AG10803 (cell line): ENCODE measurements at places on chromosomes 2 and 18.

DNA sequence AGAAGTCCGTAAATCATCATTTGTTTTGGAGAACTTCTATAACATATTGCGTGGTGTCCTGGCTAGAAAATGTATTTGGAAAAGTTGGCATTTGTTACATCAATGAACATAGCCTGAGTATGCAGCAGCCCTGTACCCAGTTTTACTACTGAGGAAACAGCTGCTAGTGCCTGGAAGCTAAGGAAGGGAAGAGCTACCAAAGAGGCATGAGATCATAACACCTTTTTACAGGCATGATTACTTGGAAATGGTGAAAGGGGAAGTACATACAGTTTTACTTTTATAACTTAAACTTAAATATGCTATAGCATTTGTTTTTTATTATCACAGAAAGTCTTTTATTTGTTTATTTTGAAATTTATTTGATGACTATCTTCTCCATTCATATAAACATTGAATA lies 128.4 kb upstream of the MC4R start:
- DNase-seq = no peak

- DNase-seq = no peak
These were observed 3.0 kb upstream of the OTX1 start for GRCh38 chr2:63047321-63048279.

- peak; percentile 22 for DNase-seq
These were observed 290.8 kb downstream of the PRKCE start for GRCh38 chr2:45942237-45942738.

- no peak for DNase-seq
These were observed 6.1 kb downstream of the MPV17 start for GRCh38 chr2:27316655-27317412.

GRCh38 chr18:48616484-48617255 lies 77.8 kb downstream of the CTIF start:
- DNase-seq = peak; percentile 34

GRCh38 chr2:13601506-13601905 lies 884.8 kb downstream of the TRIB2 start:
- no peak for DNase-seq

- peak; percentile 86 for DNase-seq
These were observed 66.7 kb upstream of the RMDN2 start for GRCh38 chr2:37858400-37858711.

- DNase-seq = no peak
These were observed 402.6 kb upstream of the ZEB2 start for GRCh38 chr2:144922519-144922918.

GRCh38 chr2:62224976-62225375 lies 29.1 kb downstream of the B3GNT2 start:
- no peak for DNase-seq

GRCh38 chr18:55543130-55543704 lies 44.8 kb downstream of the TCF4 start:
- no peak for DNase-seq

GRCh38 chr2:175804122-175804521 lies 197.9 kb downstream of the LNPK start:
- DNase-seq = no peak

- no peak for DNase-seq
These were observed 21.7 kb downstream of the IGFBP5 start for GRCh38 chr2:216673609-216674008.

DNA sequence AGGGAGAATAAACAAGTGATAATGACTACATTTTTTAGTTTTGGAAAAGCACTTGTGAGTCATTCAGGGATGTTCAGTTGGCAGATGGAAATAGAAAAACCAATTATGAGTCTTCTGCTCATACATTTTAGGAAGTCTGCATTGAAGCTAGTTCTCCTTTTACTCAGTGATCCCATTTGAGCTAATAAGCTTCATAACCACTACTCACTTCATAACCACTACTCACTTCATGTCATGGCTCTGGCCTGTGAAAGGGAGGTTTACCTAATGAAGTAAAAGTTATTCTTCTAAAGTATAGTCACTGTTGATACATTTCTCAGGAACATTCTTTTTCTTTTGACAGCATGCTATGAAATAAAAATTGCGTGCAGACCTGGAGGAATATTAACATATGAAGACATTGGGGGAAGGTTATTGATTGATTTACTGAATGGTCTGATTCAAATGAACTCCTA lies 948.7 kb downstream of the TSN start:
- DNase-seq = peak; percentile 3

- peak; percentile 8 for DNase-seq
These were observed 74.2 kb upstream of the LAPTM4A start for GRCh38 chr2:20125616-20126015.

- DNase-seq = no peak
These were observed 157.6 kb downstream of the LPIN1 start for GRCh38 chr2:11904029-11904428.

DNA sequence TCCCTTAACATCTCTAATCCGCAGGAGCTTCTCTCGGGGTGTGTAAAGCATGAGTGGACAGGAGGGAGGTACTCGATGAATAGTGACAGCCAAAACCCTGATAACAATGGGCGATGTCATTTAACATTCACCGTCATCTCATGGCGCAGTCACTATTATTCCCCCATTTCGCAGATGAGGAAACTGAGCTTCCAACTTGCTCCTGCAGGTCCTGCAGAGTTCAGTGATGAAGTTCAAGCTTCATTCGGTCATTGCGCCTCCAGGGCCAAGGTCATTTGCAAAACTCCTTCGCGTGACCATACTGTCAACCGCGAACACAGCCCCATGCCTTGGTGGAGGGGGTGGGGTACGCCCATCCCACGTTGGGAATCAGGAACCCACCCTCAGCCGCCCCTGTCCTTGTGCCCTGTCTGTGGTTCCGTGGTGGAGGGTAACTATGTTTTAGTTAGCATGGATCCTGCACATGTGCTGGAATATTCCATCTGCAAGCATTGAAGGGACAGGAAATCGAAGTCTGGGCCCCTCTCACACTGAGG lies 215.5 kb downstream of the TFCP2L1 start:
- DNase-seq = no peak

GRCh38 chr2:119240311-119241204 lies 16.9 kb downstream of the STEAP3 start:
- peak; percentile 75 for DNase-seq

- DNase-seq = no peak
These were observed 54.5 kb downstream of the RASGRP3 start for GRCh38 chr2:33530690-33531548.

GRCh38 chr2:96156926-96157648 lies 11.8 kb upstream of the DUSP2 start:
- no peak for DNase-seq

GRCh38 chr2:39141334-39142271 lies 20.8 kb upstream of the SOS1 start:
- peak; percentile 57 for DNase-seq

GRCh38 chr2:102042196-102043081 lies 50.7 kb downstream of the IL1R2 start:
- no peak for DNase-seq

GRCh38 chr18:79496978-79497637 lies 101.4 kb downstream of the NFATC1 start:
- DNase-seq = peak; percentile 79

- DNase-seq = no peak
These were observed 6.5 kb upstream of the MTERF4 start for GRCh38 chr2:241108271-241109209.

DNA sequence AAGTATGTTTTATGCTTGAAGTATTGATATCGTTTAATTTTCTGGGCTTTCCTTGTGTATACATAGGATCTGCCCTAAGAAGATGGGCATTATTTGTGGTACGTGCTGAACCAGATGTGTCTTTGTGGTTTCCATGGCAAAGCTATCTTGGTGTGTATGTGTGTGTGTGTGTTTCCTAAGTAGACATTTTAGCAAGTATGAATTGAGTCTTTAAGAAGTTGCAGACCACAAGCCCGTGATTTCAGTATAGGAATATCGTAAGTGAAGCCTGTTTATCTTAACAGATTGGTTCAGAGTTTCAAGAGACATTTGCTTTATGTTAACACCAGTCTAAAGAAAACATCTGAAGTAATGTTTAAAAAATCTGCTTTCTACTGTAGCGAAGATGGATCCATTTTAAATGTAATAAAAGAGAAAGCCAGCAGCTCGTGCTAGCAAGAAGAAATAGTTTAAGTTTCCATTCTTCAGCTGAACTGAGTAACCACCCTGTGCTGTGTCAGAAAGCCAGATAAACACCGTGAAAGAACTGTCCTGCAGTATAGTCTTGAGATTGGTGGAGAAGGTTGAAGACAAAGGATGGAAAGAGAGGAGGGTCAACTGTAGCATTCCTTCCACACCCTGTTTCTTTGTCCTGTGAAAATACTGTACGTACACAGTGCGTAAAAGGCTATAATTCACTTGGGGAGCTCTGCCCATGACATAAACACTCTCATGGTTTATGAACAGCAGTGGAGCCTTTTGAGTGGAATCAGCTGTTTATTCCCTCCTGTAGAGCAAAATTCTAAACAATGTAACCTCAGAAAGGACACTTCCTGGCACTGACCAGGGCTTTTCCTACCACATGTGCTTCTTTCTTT lies 91.9 kb upstream of the FOSL2 start:
- peak; percentile 94 for DNase-seq

- DNase-seq = no peak
These were observed 32.2 kb upstream of the ZFP36L2 start for GRCh38 chr2:43258547-43259156.

DNA sequence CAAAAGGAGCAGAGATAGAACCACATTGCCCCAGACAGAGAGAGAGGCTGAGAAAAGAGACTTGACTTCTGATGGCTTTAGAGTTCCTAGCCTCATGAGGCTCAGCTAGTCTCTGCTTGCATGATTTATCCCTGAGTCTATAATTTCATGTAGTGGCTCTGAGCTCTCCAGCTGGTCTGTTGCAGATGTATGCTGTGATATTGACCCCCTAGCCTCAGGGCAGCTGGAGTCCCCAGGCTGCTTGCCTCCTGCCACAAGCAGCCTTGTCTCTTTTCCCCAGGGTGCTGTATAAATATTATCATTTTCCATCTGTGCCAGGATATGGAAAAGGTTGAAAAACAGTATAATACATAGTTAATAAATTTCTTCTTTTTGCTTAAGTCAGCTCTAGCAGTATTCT lies 467.6 kb upstream of the CWC22 start:
- no peak for DNase-seq

- no peak for DNase-seq
These were observed 9.4 kb upstream of the IL1RL1 start for GRCh38 chr2:102301867-102302362.

DNA sequence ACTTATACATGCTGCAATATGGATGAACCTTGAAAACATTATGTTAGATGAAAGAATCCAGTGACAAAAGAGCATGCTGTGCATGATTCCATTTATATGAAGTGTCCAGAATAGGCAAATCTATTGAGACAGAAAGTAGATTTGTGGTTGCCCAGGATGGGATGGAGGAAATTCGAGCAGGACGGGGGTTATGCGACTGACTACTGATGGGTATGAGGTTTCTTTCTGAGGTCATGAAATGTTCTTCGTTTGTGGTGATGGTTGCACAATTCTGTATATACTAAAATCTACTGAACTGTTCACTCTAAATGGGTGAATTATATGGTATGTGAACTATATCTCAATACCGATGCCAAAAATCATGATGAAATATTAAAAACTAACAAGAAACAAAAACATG lies 18.9 kb upstream of the MTERF4 start:
- DNase-seq = no peak

DNA sequence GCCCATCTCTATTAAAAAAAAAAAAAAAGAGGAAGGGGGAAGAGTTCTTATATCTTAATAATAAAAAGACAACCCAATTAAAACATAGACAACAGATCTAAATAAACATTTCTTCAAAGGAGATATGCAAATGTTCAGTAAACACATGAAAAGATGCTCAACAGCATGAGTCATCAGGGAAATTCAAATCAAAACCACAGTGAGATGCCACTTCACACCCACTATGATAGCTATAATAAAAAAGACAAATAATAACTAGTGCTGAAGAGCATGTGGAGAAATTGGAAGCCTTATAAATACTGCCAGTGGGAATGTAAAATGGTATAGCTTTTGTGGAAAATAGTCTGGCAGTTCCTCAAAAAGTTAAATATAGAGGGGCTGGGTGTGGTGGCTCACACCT lies 61.5 kb upstream of the CYP20A1 start:
- DNase-seq = peak; percentile 15

- DNase-seq = no peak
These were observed 325.3 kb upstream of the SMIM21 start for GRCh38 chr18:75752740-75753263.

GRCh38 chr18:45416168-45416567 lies 199.1 kb upstream of the SLC14A2 start:
- no peak for DNase-seq

GRCh38 chr2:8357738-8358518 lies 323.9 kb upstream of the ID2 start:
- no peak for DNase-seq

DNA sequence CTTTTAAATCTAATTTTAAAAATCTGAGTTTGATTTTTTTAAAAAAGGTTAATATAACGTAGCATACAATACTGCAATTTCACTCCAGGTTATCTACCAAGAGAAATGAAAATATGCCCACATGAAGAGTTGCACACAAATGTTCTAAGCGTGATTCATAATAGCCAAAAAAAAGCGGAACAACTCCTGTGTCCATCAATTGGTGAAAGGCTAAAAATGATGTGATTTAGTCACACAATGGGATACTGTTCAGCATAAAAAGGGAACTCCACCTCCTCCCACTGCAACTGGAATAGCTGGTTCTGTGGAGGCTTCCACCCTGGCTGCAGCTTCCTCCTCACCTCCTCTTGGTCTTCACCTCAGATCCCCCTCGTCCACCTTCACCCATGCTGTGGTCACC lies 132.8 kb downstream of the PIK3C3 start:
- DNase-seq = no peak

DNA sequence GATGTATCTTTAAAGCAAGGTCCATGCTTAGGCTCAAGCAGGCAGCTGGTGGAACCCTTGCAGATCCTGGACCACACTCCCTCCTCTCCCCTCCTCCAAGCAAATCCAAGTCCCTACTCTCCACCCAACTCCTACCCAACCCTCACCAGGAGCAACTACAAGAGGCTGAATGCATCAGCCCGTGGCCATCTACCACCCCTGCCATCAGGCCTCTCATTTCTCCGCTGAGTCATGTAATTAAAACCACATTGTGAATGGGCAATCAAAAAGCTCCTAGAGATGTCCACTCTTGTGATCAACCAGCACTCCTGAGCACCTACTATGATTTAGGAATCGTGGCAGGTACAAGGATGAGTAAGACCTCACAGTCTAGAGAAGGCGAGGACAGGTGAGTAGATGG lies 142.2 kb upstream of the CAPN13 start:
- peak; percentile 6 for DNase-seq

DNA sequence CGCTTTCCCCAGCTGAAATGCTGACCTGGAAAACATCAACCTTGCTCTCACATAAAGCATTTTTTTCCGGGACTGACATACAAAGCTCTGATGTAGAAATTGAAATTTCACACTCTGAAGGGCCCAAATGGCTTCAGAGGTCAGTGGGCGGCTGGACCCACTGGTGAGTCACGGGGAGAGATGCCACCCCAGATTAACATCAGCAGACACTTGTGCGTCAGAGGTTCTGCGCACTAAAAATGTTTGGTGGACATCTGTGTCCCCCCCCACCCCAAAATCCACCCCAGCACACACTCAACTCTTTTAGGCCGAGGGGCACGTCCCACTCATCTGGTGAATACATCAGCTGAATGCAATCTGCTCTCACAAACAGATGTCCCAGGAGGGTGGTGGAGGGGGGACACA lies 208.9 kb downstream of the ASB1 start:
- peak; percentile 84 for DNase-seq

- no peak for DNase-seq
These were observed 98.2 kb upstream of the STK39 start for GRCh38 chr2:168345601-168346000.

GRCh38 chr2:220837226-220837625 lies 734.9 kb downstream of the EPHA4 start:
- no peak for DNase-seq

- peak; percentile 58 for DNase-seq
These were observed 40.0 kb downstream of the ICA1L start for GRCh38 chr2:202831242-202832220.
